Mesenteric fat pad (tissue), 1 donor: ENCODE measurements at places on chromosomes 2 and 18. TPM values are rescaled to one million over a fixed set of nuclear protein-coding genes. Genes with fewer than 3 reads are reported as not detected.

- DNase-seq, result no peak
Observed at GRCh38 chr2:165017966-165018596, 62.8 kb upstream of the SLC38A11 start.

DNA sequence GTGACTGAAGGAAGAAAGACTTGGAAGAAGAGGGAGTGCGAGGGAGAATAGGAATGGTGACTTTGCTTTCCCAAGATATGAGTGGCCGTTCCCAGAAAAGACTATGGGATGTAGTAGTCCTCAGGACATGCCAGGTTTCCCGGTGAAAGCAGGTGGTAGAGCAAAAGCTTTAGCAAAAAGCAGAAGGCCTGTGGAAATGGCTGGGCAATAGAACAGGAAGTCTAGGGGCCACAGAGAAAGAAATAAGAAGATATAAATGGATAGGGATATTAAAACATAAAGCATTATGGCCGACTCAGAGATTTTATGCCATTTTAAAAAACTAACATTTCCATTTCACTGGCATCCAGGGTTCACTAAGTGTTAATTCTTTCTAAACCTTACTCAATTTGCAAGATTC, 1.2 kb upstream of the SERPINB13 start:
- DNase-seq, result no peak

- DNase-seq, result no peak
Observed at GRCh38 chr2:132937629-132938028, 267.6 kb upstream of the LYPD1 start.

GRCh38 chr2:191319186-191319585, 74.0 kb downstream of the MYO1B start:
- DNase-seq, result no peak

MAP3K19 gene
- total RNA-seq, result not detected

MBOAT2 gene
- total RNA-seq, result 5.5 TPM
